Hematopoietic multipotent progenitor cell treated with erythropoietin and hydrocortisone succinate and interleukin-3 and kit ligand, for 17 days (in vitro differentiated cells): ENCODE measurements at places on chromosomes 6 and 20.

DNA sequence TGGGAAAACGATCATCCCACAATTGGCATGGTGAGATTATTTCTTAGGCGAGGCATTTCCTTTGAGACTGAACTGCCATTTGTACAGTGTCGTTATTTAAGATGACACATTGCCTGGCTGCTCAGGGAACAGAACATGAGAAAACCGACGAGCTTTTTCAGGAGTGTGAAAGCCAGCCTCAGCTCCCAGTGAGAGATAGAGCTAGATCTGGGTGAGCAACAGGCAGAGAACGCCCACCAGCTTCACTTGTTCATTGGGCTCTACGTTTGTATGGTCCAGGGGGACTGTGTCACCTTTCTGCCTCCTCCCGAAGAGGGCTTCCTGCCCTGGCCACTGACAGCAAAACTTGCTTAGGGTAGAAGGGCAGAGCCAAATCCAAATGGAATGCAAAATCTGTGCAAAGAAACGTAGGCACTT lies 378.1 kb downstream of the RNGTT start:
- no peak for DNase-seq

DNA sequence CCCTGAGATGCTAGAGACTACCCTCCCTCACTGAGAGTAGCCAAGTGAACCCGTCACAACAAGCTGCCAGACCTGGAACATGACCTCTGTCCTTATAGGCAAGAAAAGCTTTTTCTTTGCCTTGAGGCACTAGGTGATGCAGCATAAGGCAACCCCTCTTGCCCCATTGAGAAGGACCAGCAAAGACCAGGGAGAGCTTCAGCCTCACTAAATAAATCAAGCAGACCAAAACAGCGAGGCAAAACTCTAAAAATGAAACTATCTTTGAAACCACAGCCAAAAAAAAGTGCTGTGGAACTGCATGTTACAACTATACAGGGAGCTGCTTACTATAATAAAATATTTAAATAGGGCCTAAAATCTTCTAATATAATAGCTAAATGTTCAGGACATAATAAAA lies 62.6 kb upstream of the FAM83B start:
- no peak for DNase-seq

- DNase-seq: no peak
Measured at GRCh38 chr6:16092990-16093389, 35.9 kb upstream of the MYLIP start.

DNA sequence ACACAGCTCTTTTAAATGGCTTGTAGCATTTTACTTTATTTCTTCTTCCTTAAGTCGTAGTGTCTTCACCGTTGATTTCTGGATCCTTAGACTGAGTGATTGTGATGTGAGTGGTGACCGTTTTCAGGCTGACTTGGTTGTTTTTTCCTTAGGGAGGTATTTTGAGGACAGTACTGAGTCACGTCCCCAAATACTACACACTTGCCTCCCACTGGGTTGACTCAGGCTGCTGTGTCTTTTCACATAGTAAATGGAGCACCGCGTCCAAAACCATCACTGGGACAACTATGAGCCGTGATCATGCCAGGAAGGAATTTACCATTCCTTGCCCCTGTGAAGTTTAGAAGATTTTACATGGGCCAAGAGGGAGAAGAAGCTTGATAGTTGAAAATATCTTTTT lies 174.1 kb downstream of the FARS2 start:
- no peak for DNase-seq

DNA sequence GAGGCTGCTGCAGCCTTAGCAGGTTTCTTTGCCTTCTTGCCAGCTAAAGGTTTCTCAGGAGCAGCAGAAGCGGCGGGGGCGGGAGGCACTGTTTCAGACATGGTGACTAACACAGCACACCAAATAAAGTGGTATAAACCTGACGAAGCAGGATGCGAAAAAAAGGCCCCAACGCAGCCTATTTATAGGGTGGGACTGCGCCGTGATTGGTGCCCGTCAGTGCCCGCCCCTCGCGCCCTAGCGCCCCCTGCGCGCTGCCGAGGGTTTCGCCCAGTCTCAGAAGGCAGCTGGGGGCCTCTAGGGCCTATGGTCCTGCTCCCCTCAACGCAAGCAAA lies 55.0 kb downstream of the TRIM38 start:
- peak; percentile 54 for DNase-seq

DNA sequence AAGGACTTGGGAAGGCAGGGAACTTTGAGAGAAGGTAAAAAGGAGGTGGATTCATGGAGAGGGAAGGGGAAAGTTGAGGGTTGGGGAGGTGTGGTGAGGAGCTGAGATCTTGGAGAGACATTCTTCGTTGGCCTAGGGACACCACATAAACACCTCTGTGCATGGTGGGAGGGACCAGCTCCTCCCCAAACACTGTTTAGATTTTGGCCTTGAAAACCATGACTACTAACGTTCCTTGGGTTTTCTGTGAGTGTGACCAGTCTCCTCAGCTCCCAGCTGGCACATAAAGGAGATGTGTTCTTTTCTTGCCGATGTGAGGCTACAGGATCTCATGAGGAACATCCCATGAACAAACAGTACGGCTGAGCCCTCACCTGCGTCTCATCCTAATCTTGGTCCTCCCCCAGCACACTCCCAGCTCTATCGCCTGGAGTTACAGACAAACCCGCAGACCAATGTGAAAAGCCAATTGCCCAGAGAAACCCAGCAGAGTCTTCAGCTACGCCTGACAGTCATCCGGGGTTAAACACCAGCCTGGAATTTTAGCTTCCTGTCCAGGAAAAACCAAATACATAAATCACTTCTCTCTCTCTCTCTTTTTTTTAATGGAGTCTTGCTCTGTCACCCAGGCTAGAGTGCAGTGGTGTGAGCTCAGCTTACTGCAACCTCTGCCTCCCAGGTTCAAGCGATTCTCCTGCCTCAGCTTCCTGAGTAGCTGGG lies 22.0 kb upstream of the DDR1 start:
- no peak for DNase-seq

DNA sequence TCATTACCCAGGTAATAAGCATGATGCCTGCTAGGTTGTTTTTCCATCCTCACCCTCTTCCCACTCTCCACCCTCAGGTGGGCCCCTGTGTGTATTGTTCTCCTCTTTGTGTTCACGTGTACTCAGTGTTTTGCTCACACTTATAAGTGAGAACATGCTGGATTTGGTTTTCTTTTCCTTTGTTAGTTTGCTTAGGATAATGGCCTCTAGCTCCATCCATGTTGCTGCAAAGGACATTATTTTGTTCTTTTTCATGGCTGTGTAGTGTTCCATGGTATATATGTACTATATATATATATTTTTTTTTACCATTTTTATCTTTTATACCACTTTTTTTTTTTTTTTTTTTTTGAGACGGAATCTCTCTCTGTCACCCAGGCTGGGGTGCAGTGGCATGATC lies 71.9 kb downstream of the RSPH3 start:
- DNase-seq: no peak

DNA sequence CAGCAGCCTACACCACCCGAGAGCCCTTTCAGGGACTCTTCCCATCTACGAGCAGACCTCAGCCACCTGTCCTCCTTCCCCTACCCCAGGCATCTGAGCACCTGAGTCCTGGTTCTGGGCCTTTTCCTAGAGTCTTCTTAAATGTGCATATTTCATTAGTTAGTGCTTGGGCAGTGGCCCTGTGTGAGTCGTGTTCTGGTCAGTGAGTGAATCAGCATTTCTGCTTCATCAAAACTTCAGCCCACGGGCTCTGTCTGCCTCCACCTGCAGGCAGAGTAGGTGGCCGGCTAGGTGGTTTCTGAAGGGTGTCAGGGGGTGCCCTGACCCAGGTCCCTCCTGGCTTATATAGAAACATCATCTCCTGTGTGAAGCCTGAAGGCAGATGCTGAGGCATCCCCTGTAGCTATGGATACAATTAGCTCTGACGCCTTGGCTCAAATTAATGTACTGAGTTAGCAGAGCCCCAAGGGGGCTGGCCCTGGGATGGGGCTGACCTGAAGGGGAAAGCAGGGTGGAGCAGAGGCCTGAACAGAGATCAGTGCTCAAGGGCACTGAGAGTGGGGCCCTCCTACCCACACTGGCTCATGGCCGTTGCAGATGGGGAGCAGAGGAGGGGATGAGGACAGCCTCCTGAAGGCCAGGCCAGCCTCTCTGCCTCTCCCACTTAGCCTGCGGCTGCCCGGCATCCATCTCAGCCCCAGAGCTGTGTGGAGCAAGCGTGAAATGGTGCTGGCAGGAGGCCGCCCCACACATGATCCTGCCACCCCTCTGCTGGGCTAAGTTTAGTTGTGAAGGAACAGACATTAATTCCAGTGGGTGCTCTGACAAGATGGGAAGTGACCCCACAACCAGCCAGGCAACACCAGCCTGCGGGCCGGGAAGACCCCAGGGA lies 13.6 kb downstream of the IP6K3 start:
- no peak for DNase-seq

DNA sequence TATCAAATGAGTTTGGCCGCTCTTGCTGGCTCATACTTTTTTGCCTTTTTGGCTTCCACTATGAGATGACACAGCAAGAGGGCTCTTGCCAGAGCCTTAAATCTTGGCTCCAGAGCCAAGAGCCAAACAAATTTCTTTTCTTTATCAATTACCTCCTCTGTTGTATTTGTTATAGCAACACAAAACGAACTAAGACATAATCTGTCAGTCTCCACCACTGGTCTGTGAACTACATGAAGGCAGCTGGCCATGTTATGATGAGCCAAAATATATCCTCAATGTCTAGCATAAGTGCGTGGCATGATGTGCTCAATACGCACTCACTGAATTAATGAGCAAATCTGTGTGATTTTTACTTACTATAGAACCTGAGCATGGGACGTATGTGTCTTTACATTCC lies 220.0 kb upstream of the ZNF217 start:
- no peak for DNase-seq

- no peak for DNase-seq
Measured at GRCh38 chr6:107628878-107629277, 139.0 kb downstream of the SOBP start.

DNA sequence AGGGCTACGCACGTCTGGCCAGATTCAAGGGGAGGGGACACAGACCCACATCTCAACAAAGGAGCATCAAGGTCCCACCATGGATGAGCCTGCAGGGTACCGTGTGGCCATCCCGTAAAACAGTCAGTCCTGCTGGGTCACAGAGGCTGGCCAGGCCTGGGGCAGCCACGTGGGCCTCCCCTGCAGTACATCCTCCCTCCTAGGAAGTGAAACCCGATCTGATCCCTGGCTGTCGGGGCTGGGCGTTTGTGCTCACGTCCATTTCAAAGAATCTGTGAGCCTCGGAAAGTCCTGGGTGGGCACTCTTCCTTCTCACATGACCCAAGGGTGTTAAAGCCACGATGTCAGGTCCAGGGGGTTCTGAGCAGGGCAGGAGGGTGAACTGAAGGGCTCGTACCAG lies 14.3 kb downstream of the SULF2 start:
- DNase-seq: no peak

DNA sequence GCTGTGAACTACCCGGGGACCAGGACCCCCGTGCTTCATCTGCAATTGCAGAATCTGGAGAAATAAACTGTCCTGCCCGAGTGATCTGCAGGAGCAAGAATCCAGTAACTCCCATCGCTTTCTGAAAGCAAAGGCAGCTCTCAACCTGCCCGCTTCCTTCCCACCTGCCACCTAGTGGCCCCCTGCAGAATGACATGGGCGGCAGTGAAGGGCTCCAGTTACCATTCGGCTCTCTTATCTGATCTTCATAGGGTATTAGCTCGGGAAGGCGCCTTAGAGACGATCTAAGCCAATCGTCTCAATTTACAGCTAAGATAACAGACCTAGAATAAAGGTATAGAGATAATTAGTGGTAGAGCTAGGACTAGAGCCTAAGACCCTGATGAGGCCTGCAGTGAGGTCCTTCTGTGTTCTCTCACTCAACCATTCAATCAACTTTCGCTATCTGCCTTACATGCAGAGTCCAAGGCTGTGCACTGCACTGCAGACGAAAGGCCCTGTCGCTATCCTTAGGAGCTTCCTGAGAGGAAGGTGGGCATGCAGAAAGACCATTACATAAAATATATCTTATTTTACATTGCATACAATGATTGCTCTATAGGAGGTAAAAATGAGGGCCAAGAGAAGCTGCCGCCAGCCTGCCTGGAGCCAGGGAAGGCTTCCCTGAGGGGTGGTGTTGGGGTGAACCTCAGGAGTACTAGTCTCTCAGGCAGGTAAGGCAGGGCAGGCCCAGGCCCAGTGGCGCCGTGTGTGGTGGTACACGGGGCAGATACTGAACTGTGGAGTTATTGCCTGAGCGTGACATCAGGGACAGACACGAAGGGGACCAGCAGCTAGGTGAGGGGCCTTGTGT lies 7.1 kb upstream of the PSMG4 start:
- peak; percentile 91 for DNase-seq

DNA sequence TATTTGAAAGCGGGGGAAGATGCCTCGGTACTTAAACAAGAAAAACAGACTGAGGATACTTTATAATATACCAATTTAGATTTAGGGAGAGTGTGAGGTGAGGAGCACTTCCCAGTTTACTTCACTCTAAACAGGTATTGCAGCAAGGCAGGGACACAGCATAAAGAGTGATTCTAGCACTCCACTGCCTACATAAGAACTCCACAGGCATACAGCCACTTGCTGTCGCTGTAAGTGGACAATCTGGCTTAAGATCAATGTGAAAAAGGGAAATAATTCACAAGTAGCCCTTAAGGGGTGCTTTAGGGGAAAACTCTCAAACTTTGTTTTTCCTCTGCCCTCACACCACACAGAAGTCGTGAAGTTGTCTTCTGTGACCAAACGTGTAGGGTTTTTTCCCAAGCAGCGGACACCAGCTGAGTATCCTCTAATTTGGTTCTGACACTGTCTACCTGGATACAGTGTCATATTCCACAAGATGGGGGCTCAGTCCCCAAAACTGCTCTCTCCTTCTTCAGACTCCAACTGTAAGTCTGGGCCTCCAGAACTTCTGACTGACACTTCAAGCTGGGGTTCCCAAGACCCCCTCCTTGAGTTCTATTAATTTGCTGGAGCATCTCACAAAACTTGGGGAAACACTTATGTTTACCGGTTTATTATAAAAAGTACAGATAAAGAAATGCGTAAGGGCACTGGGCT lies 9.3 kb downstream of the ADNP start:
- no peak for DNase-seq

- no peak for DNase-seq
Measured at GRCh38 chr6:10847684-10848083, 9.3 kb upstream of the MAK start.

GRCh38 chr6:108699290-108700041 lies 138.7 kb downstream of the FOXO3 start:
- no peak for DNase-seq

DNA sequence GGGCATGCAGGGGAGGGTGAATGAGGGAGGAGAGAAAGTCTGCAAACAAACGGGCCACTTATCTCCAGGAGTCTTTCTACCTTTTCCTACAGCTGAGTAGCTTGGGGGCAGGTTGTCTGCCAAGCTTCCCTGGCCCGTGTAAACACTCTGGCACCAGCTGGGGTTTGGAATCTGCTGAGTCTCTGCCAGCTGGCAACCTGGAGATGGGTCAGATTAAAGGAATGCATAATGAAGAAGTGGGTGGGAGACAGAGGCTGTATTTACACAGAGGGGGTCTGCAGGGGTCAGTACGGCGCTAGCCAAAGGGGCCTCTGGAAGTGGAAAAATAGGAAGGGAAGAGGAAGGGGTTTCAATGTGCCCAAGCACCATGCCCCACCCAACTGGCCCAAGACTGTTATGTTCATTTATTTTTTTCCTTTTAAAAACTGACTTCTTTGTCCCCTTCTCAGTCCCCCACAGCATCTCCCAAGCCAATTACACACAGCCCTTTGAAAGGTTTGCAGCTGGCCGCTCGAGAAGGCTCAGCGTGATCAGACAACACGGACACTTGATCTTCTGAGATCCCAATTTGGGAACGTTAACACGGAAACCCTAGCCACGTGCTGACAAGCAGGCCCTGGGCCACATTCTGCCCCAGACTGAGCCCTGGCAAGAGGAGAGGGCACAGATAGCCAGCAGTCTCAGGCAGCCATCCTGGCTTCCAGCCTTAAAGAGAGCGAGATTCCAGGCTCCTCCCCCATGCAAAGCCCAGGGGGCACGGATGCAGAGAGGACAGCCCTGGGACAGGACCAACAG lies 25.2 kb downstream of the TRAM2 start:
- DNase-seq: no peak
